ENCODE measurements at places on chromosomes 6 and 20.

GRCh38 chr6:157008568-157008967 lies 231.4 kb downstream of the ARID1B start:
- DNase-seq, result no peak

- no peak for DNase-seq
Measured at GRCh38 chr6:111848262-111848812, 24.9 kb downstream of the FYN start.

- DNase-seq, result no peak
Measured at GRCh38 chr6:125357515-125358256, 55.9 kb upstream of the HDDC2 start.

DNA sequence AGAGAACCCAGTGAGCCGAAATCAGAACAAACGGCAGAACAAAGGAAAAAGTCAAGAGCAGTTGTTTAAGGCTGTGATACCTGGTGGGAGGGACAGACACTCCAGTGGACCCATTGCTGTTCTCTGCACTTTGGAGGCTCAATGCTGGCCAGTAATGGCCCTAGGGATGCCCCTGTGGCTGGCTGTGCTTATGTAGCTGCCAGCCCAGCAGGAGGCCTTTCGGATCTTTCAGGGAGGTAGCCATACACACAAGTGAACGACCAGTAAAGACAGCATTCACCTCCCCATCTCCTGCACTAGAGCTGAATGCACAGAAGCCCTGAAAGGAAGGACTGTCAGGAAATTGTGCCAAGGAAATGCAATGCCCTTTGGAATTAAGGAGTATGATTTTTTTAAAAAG lies 34.3 kb downstream of the GPLD1 start:
- DNase-seq, result no peak

DNA sequence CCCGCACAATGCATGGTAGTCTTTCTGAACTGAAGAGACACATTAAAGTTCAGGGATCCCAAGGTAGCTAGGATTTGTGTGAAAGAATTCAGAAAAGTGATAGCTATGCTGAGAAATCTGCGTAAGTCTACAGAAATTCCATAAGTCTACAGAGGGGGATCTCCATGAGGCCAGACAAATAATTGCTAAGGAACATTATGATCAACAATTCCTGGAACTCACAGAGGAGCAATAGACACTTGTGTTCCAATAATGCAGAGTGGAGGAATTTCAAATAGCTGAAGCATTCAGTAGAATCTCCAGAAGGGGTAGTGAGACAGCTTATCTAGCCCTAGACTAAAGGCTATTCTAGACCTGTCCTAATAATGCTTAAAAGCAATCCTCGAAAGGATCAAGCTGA lies 315.7 kb upstream of the ECI2 start:
- DNase-seq, result no peak

DNA sequence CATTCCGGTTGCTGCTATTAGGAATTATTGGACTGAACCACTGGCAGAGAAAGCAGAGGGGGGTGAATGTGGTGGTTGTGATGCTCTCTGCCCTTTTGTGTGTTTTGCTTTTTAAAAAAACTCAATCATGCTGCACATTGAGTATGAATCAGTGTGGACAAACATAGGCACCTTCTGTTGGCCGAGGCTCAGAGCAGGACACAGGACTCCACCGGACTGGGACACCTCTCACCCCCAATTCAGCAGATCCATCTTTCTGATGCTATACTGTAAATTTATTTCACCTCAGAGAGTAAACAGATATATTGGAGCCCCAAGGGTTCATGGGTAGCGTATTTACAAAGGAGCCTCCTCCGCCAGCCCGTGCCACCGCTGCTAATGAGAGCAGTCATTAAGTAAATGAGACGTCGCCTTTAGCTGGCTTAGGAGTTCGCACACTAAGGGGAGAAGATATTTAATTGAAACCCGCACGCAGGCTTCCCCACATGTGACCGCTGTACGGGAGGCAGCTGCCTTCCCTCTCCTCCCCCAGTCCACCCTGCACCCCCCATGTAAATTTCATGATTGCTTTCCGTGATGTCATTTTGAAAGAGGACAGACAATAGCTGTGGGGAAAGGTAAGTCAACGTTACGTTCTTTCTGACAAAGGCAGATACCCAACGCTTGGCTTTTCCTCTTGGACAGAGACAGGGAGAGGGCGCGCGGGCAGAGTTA lies at the start of gene MYT1:
MYT1 (plus strand) TSS at position 330 of the 714 bp plus-strand sequence. CDS start 34,410 bp downstream, outside the sequence.
- DNase-seq, result no peak

Data from keratinocyte (primary cell).